ENCODE measurements at places on chromosomes 2 and 18.

DNA sequence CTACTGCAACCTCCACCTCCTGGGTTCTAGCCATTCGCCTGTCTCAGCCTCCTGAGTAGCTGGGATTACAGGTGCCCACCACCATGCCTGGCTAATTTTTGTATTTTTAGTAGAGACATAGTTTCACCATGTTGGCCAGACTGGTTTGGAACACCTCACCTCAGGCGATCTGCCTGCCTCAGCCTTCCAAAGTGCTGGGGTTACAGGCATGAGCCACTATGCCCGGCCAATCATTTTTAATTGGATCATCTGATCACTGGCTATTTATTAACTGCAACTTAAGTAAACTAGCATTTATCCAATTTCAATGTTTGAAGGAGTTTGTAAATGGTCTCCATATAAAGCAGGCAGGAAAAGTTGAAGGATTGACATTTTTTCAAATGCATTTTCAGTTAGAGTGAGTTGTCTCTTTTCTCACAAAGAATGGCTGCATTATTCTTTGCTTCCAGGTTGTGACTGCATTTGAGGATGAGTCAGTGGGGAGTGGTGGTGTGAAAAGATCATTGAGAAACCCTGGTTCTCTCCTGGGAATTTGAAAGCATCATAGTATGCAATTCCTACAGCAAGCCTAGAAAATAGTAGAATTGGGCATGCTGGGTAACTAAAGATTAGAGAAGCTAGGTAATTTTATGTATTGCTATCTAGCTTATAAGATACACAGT, 431.1 kb upstream of the ZEB2 start:
- DNase-seq: no peak

- DNase-seq: no peak
These were observed 31.7 kb downstream of the UBE2F start for GRCh38 chr2:237998530-237998929.

DNA sequence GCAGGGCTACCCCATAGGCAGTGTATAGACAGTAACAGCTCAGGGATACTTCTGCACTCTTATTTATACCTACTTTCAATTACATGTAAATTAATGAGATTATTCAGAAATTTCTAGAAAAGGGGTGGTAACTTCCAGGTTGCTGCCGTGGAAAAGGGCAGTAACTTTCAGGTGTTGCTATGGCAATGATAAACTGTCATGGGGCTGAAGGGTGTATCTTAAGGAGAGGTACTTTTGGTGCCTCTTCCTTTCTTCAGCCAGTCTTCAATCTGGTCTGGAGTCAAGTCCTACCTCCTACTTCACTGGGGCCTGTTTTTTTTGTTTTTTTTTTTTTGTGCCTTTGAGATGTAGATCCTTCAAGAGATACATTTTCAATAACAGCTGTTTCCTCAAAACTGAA, 35.2 kb upstream of the DNAJC10 start:
- DNase-seq: no peak

GRCh38 chr2:173886613-173887012, 78.6 kb downstream of the SP3 start:
- no peak for DNase-seq

DNA sequence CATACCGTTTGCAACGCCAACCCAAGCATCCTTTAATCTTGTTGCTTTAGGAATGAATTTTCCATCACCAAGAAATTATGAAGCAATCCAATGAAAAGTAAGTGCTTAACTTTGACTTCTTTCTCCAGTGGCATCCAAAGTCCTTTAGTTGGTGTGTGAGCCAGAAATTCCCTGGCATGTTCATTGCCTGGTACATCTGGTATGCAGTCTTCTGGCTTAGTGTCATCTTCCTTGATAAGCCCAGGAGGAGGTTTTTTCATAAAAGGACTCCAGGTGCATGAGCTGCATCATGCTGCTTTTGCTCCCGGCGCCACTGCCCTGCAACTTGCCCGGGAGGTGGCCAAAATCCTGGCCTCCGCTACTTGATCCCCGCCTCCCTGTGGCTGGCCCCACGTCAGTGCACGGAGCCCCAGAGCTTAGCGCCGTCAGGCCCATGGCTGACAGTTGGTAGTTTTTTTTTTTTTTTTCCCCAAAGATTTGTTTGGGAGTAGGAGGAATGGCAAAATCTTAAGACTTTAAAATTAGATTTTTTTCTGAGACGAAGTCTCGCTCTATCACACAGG, 58.7 kb downstream of the PUM2 start:
- DNase-seq: no peak

GRCh38 chr2:19617257-19617848, 258.9 kb upstream of the OSR1 start:
- DNase-seq: no peak

DNA sequence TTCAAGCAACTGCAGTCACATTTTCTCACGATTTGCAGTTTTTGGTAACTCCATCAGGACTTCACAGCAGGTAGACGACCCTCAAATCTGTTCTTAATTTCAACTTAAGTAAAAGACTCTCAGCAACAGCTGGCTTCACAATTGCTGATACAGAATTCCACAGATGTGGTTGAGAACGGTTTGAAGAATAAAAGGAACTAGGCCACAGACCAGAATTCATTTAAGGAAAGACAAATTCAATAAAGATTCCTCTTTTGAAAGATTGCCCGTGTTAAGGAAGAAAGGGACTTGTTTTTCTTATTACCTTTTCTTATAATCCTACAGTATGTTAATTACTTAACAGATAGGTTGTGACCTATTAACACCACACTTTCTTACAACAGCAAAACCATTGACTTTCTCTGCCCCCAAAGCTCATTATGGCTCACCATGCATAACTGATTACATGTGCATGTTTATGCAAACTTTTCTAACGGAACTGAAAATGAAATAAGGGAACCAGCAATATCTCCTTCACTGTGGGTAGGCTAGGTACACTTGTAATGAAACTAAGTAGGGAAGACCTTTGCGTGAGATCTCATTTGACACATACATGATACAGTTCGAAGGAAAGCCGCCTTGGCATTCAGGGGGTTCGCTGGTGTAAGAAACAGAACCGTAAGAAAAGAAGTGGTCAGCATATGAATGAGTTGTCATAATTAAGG, 4.7 kb upstream of the ZNF516 start:
- no peak for DNase-seq

DNA sequence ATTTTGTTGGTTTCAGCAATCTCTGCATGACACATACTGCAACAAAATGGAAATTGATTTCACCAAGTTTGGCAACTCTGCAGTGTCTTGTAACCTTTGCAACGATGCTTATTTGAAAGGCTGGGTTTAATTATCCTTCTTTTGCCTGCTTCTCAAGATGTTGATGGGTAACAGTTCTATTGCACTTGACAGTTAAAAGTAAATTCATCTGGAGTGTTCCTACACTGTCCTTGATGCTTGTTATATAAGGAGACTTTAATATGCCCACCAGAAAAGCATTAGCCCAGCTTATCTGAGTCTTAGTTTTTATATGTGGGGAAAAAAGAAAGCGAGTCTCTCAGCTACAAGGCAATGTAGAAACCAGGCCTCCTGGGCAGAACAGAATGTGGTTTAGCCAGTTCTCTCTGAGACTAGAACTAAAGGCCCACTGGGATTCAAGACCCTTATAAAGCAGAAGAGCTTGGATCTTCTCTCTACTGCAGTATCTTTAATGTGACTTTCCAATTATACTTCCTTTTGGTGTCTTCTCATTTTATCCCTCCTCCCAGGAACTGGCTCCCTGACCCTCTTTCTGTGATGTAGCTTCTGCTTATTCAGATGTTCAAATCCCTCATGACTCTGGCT, 106.8 kb upstream of the LYPD6 start:
- no peak for DNase-seq

DNA sequence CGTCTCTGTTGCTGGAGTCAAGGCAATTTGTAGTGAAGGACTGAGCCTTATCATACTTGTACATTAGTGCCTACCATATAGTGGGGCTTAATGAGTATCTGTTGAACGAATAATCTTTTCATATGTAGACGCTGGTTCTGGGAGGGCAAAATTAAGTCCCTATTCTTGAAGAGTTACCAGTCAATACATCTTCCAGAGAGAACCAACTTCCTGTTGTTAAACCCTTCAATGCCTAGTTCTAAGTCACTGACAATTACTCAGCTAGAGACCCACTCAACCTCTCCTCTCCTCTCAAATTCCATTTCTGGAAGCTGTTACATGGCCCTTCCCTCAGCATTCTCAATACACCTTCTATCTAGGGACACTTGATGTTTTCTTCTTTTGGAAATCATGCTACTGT, 1.1 kb upstream of the MOB4 start:
- no peak for DNase-seq

- no peak for DNase-seq
These were observed 90.2 kb upstream of the ARHGAP28 start for GRCh38 chr18:6639305-6639704.

- DNase-seq: no peak
These were observed 119.2 kb downstream of the PAX3 start for GRCh38 chr2:222179592-222179991.

DNA sequence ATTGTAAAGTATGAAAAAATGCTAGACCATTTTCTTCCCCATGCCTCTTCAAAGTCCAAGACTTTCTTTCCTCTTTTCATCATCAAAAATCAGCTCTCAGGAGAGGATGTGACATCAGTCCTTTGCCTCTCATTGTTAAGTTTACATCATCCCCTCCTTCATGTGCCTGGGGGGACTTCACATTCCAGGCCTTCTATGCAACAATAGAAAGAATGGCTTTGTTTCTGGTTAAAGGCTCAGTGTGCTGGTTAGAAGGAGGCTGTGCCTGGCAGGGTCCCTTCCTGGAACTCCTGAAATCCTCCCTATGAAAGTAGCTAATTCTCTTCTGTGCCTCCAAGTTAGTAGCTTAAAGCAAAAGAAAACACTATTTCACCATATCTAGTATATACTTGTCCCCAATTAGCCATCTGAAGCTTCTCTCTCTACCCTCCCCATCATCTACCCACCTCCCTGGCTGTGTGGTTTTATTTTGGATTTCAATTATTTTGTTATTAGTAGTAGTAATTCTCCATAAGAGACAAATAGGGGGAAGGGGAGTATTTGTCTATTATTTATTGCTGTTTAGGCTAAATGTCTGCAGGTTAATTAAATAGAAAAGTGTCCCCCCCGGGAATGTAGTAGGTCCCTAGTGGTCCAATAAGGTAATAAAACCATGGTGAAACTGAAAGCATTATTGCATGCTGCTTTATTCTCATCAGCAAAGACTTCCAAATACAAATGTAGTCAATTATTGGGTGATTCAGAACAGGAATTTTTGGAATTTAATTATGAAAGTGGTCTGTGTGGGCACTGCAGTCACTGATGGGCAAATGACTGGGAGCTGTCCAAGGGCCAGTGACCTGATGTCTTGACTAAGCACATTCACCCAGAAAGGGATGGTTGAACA, 69.0 kb downstream of the CPO start:
- no peak for DNase-seq

GRCh38 chr2:102111823-102112222, 30.7 kb upstream of the IL1R1 start:
- no peak for DNase-seq

Measured in CD4-positive, alpha-beta T cell (primary cell).